ENCODE measurements at places on chromosomes 1 and 21.

DNA sequence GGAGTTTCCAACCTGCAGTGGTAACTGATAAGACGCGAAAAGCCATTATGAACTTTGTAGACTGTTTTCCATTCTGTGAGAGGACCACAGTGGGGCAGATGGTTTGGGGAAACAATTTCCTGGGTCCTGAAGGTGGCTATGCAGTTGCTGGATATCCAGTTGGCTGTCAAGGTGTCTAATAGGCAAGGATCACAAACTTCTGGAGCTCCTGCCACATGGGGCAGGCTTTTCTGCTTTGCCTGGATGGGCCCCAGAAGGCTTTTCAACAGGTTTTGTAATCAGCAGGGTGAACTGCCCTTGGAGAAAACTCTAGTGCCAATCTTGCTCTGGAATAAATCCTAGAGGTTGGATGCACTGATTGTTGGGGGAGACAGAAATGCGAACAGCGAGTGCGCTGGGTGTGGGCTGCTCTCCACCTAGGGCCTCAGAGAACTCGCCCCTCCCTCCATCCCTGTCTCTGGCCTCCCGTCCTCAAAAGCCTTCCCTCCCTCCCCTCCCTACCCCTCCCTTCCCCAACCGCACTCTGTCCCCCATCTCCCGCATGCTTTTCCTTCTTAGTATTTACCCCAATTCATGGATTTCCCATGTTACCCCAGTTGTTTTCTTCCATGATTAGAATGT lies 210.3 kb upstream of the USP24 start:
- no peak for DNase-seq

GRCh38 chr1:160419838-160420169 lies 19.4 kb downstream of the VANGL2 start:
- DNase-seq = no peak

DNA sequence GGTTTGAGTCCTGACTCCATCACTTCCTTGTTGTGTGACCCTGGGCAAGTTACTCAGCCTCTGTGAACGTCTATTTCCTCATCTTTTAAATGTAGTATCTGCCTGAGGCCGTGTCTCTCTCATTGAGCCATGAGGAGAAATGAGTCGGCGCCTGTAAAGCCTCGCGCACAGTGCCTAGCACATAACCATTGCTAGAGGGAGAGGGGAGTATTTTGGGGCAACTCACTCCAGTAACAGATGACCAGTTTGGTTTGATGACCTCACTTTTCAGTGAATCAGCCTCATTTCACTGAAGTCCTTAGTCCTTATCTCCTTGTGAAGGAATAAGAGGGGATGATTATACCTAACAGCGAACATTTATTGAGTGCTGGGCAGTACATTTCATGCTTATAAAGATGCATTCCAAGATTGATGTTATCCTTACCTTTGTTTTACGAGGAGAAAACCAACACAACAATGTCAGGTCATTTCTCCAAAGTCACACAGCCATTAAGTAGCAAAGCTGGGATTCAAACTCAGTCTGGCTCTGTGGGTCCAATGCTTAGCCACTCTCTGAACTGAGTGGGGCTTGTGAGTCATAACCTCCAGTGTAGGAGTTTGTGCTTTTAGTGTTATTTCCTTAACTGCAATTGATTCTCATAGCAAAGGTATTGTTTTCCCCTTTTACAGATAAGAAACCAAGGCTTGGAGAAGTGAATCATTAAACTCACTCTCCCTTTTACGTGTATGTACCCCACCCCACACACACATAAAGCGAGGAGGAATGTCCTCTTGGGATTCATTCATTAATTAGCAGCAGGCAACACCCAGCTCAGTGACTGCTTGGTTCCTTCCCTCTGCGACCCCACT lies 25.9 kb downstream of the KCNC4 start:
- DNase-seq = no peak

GRCh38 chr1:159483501-159483900 lies 44.0 kb downstream of the OR10J1 start:
- no peak for DNase-seq

DNA sequence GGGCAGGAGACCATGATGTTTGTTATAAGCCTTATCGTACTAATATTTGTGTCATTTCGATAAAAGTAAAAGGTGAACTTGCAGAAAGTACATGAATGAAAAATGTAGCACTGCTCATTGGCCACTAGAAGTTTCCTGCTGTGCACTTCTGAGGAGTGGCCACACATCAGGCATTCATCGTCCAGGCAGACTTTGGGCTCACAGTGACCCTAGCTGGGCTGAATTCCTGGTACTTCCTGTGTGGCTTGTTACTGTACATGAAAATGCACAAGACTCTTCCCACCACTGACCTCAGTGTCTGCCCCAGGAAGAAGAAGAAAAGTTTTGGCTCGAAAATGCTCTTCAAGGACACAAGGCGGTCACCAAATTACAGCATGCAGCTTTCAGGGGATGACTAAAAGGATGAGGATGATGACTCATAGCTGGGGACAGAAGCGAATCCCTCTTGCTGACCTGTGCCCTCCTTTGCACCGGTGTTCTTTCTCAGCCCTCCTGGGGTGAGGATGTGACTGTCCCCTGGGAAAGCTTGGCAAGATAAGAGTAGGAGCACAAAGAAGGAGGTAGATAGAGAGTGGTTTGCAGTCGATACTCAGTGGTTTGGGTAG lies 252.4 kb upstream of the KAZN start:
- no peak for DNase-seq

GRCh38 chr1:22039594-22040285 lies 12.8 kb upstream of the CDC42 start:
- DNase-seq = peak; percentile 61

GRCh38 chr1:233470741-233471499 lies 143.0 kb upstream of the KCNK1 start:
- no peak for DNase-seq

GRCh38 chr1:230648114-230648513 lies 5.8 kb downstream of the COG2 start:
- DNase-seq = no peak

DNA sequence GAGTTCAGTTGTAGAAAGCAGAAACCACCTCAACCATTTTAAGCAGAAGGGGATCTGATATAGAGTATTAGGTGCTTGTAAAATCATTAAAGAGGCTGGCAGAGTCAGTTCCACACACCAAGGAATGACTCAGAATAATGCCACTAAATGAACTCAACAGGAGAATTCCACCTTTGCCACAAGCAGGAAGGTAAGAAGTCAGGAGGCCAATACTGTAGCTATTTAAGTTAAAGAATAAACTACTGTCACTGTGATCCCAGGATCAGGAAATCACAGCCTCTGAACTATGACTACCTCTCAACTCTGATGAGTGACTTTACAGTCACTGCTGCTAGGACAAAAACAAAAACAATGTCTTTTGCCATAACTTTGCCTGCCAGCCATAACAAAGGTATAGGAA lies 52.5 kb upstream of the PRMT6 start:
- DNase-seq = no peak

- peak; percentile 6 for DNase-seq
Observed at GRCh38 chr1:160284220-160284781, 632 bp downstream of the PEX19 start.
